ENCODE measurements at places on chromosomes 7 and 10.

DNA sequence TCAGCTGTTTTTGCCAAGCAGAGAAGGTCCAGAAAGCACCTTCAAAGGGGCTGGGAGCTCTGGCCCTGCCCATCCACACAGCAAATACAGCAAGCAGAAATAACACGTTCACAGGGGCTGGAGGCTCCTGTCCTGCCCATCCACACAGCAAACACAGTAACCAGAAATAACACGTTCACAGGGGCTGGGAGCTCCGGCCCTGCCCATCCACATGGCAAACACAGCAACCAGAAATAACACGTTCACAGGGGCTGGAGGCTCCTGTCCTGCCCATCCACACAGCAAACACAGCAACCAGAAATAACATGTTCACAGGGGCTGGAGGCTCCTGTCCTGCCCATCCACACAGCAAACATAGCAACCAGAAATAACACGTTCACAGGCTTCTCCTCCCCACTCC is 558.1 kb downstream of the PTPRN2 start:
- DNase-seq: no peak

DNA sequence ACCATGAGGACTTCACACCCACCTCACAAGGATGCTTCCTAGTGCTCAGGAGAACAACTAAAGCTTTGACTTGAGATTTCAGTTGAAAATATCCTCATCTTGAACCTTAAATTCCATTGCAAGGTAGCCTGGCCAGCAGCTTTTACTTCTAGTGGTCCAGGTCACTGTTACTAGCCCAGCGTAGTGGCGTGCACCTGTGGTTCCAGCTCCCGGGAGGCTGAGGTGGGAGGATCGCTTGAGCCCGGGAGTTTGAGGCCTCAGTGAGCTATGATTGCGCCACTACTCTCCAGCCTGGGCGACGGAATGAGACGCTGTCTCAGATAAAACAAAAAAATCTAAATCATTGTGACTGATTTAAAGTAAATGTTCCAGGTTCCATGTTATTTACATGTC is 28.3 kb upstream of the PRKAR1B start:
- DNase-seq: no peak

GRCh38 chr10:78543749-78544362 is 510.2 kb downstream of the RPS24 start:
- DNase-seq: peak; percentile 94

DNA sequence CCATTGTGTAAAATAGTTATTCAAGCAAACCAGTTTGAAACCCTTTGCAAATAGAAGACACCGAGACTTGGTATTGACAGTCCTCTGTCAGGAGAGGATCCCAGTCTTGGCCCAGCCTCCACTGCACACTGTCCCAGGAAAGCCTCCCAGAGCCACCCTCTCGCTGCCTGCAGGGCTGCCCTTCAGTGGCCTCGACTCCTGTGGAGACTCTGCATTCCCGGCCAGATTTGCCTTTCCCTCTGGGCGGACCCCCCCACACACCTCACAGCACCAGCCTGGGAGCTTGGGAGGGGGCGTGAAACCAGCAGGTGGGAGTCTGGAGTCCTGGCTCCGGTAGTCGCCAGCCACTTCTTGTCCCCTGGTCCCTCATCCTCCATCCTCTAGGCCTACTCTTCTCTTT is 48.7 kb downstream of the GRK5 start:
- DNase-seq: no peak

DNA sequence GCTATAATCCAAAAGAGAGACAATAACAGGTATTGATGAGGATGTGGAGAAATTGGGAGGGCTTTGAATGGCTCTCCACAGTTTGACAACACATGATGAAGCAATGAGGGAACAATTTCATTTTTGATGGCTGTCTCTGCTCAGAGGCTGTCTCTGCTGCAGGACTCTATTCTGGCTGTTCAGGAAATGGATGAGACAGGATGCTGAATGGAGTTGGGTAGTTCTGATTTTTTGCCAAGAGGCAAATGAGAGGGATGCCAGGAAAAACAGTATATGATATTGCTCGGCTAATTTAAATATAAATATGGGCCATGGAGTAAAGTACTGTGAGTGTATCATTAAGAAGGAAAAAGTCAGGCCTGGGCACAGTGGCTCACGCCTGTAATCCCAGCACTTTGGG is 16.8 kb downstream of the APBB1IP start:
- peak; percentile 56 for DNase-seq

- DNase-seq: no peak
Measured at GRCh38 chr7:122329145-122329802, 24.7 kb upstream of the FEZF1 start.

DNA sequence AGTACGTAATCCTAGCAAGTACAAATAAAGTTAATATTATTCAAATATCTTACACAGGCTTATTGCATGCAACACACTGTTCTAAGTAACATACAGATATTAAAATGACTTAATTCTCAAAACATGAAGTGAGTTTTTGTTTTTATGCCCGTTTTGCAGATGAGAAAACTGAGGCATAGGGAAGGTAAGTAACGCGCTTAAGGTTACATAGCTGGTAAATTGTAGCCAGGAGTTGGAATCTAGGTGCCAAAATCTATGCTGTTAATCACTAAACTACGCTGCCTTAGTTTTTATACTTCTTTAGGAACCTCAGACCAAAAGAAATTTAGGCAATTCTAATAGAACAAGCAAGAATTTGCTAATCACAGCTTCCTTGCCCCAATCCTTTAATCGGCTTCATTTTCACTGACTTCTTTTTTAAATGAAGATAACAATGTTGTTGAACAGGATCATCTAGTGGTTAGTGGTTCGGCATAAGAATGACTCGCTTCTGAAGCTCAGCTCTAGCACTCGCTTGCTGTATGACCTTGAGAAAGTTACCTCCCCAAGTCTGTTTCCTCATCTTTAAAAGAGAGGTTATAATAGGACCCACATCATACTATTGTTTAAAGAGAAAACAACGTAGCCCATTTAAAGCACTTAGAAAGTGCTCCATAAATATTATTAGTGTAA is 1.0 kb upstream of the LRRTM3 start:
- no peak for DNase-seq

GRCh38 chr7:940599-941408 is 13.7 kb downstream of the ADAP1 start:
- DNase-seq: no peak

DNA sequence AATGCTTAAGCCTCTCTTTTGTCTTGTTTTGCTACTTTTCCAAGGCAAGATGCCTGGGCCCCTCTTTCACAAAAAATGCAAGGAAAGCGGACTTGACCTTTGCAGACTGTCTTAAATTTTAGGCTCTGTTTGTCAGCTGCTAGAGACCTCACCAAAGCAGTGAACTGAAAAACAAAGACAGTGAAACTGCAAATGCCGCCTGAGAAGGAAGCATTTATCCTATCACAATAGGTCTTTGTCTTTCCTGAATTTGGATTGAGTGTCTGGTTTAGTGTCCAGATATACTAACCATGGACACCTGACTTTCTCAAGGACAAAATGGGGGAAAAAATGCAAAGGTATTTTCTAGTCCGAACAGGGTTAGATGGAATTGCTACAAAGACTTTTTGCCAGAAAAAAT is 256.9 kb downstream of the INHBA start:
- DNase-seq: no peak

- peak; percentile 4 for DNase-seq
Measured at GRCh38 chr10:45581582-45582385, 90.8 kb downstream of the ZFAND4 start.

GRCh38 chr7:77954773-77955555 is 156.4 kb downstream of the PHTF2 start:
- DNase-seq: peak; percentile 6

GRCh38 chr10:5305374-5305773 is 59.4 kb upstream of the UCN3 start:
- peak; percentile 70 for DNase-seq
